ENCODE measurements at places on chromosomes 11 and 22. TPM values are rescaled to one million over a fixed set of nuclear protein-coding genes. Genes with fewer than 3 reads are reported as not detected.

UBQLN3 gene
- total RNA-seq, result not detected

MMP27 gene
- not detected for total RNA-seq

SLC25A22 gene
- total RNA-seq, result 42.3 TPM

PPP1CA gene
- 449 TPM for total RNA-seq

OR8D4 gene
- total RNA-seq, result not detected

RAG2 gene
- not detected for total RNA-seq

GRCh38 chr11:3345736-3346135 is 33.2 kb downstream of the ZNF195 start:
- no peaks in the 10 kb centered on the region for H3K36me3 ChIP-seq
- H3K27me3 ChIP-seq, result peaks cover 24% of the 10 kb centered on the region
- DNase-seq, result no peak
- no peak overlapping the region for H3K27ac ChIP-seq
- H3K4me3 ChIP-seq, result no peak overlapping the region
- no peaks in the 10 kb centered on the region for H3K4me1 ChIP-seq

- DNase-seq, result no peak
- no peak overlapping the region for H3K27ac ChIP-seq
- no peak overlapping the region for H3K4me3 ChIP-seq
- peaks cover 27% of the 10 kb centered on the region for H3K4me1 ChIP-seq
Observed at GRCh38 chr11:119378851-119379465, 2.5 kb downstream of the USP2 start.

- H3K36me3 ChIP-seq, result no peaks in the 10 kb centered on the region
- no peak overlapping the region for H3K27ac ChIP-seq
- no peak overlapping the region for H3K4me3 ChIP-seq
Observed at GRCh38 chr11:56885177-56885576, 103.5 kb upstream of the OR5AK2 start.

DNA sequence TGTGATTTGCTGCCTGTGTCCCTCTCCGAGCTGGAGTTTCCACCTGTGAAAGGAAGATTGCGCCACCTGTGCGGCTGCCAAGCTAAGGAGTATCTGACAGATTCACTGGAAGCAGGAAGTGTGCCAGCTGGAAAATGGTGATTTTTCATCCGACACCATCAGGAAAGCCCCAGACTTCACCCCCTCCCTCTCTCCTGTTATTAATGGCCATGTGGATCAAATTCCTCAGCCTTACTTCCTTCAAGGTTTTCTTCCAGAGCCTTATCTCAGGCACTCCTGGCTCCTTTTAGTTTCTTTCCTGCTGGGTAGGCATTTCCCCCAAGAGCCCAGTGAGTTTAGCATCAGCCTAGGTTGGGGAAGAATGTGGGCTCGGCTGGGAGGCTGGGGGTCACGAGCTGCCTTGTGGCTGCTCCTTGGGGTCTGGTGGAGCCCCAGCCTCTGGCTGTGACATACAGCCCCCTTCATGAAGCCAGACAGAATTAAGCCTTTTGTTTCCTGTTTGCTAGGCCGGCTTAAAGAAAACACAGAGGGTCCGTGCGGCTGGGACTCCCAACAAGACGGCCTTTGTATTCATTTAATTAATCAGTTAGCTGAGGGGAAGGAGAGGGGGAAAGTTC is 37.1 kb downstream of the PKNOX2 start:
- DNase-seq, result peak; percentile 12
- H3K4me1 ChIP-seq, result no peaks in the 10 kb centered on the region
- H3K4me3 ChIP-seq, result no peak overlapping the region
- H3K36me3 ChIP-seq, result no peaks in the 10 kb centered on the region
- no peak overlapping the region for H3K27ac ChIP-seq

DNA sequence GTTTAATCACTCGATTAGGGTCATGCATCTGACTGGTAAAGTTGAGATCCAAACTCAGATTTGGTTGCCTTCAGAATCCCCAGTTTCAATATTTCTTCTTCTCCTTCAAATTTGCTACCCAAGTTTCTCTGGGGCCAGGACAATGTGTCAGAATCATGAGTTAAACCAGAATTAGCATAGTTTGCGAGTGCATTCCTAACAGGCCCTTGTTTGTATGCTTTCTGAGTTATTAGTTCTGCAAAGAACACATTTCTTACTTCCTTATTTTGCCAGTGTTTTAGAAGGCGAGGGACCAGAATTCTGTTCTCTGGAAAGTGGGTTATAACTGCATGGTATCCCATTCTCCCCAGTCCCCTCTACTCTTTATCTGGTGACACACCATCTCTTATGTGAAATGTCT is 112.0 kb downstream of the ARL14EP start:
- H3K4me1 ChIP-seq, result no peaks in the 10 kb centered on the region
- H3K4me3 ChIP-seq, result no peak overlapping the region
- H3K27me3 ChIP-seq, result peaks cover 35% of the 10 kb centered on the region
- no peaks in the 10 kb centered on the region for H3K36me3 ChIP-seq

DNA sequence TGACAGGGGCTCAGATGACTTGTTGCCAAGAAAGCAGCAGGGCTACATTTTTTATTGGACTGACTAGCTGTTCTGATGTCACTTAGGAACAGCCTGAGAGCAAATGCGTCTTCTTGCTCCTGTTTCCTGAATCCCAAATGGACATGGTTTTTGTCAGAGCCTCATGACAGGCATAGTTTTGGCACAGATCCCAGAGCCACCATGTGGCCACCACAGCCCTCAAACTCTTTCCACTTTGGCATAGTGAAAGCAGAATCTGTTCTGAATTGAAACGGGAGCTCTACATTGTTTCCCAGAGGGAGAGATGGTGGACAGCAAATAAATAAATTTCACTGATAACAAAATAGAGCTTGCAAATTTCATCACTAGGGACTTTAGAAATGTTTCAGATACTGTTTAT is 222.2 kb downstream of the C11orf87 start:
- H3K27ac ChIP-seq, result no peak overlapping the region
- no peaks in the 10 kb centered on the region for H3K36me3 ChIP-seq
- peaks cover 20% of the 10 kb centered on the region for H3K27me3 ChIP-seq
- H3K4me3 ChIP-seq, result no peak overlapping the region
- peak; percentile 12 for DNase-seq

- H3K4me1 ChIP-seq, result peaks cover 12% of the 10 kb centered on the region
- H3K27me3 ChIP-seq, result no peaks in the 10 kb centered on the region
- no peak overlapping the region for H3K4me3 ChIP-seq
- no peak overlapping the region for H3K27ac ChIP-seq
- DNase-seq, result no peak
Observed at GRCh38 chr11:123736769-123737168, 4.7 kb downstream of the ZNF202 start.

DNA sequence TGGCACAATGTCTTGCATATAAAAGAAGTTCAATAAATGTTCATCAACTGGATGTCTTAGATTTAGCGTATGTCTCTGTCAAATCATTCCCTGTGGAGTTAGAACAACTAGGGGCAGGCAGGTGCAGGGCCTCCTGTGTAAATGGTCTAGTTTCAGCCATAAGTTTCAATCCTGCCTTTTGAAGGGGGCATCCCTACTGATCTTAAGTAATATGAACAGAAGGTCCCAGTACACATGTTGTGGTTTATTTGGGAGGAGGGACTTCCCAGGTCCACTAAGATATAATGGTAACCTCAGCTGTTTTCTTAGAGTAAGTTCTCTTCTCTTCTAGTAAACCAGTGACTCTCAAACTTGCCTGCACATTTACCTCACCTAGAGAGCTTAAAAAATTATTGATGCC is 19.8 kb downstream of the TTC12 start:
- no peak overlapping the region for H3K27ac ChIP-seq
- H3K36me3 ChIP-seq, result peaks cover 30% of the 10 kb centered on the region
- no peak for DNase-seq
- no peaks in the 10 kb centered on the region for H3K4me1 ChIP-seq
- no peaks in the 10 kb centered on the region for H3K27me3 ChIP-seq
- H3K4me3 ChIP-seq, result no peak overlapping the region

- no peaks in the 10 kb centered on the region for H3K27me3 ChIP-seq
- H3K36me3 ChIP-seq, result no peaks in the 10 kb centered on the region
- H3K4me1 ChIP-seq, result 0 out of 2 replicates have a peak, but pooled peaks cover 4% of the 10 kb centered on the region
- no peak overlapping the region for H3K4me3 ChIP-seq
Observed at GRCh38 chr11:12888525-12889158, 120.5 kb upstream of the RASSF10 start.

Data from PC-3 (cell line).